Immature natural killer cell (primary cell): ENCODE measurements at places on chromosomes 6 and 20.

DNA sequence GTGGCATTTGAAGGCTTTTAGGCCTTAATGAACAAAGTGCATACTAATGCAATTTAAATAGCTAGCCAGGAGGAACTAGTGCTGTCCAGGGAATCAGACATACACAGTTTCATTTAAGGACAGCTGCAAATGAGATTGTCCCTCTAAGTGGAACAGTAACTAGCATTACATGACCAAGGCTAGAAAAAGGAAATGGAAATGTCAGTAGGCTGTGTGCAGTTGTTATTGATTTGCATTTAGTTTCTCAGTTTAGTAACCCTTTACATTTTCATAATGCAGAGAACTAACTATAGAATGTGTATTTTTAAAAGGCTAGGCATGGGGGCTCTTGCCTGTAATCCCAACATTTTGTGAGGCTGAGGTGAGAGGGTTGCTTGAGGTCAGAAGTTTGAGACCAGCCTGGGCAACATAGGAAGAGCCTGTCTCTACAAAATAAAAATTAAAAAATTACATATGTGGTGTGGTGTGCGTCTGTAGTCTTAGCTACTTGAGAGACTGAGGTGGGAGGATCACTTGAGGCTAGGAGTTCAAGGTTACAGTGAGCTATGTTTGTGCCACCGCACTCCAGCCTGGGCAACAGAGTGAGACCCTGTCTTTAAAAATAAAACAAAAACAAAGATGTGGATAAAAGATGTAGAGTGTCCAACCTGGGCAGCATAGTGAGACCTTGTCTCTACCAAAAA lies 468.0 kb downstream of the UTRN start:
- no peak for DNase-seq

- no peak for DNase-seq
Observed at GRCh38 chr6:35445691-35446090, 6.4 kb upstream of the FANCE start.

GRCh38 chr20:59518881-59519706 lies 85.2 kb upstream of the PHACTR3 start:
- no peak for DNase-seq

- no peak for DNase-seq
Observed at GRCh38 chr6:129865013-129865412, 3.9 kb upstream of the TMEM244 start.

- no peak for DNase-seq
Observed at GRCh38 chr6:159844737-159845645, 44.9 kb downstream of the PNLDC1 start.

DNA sequence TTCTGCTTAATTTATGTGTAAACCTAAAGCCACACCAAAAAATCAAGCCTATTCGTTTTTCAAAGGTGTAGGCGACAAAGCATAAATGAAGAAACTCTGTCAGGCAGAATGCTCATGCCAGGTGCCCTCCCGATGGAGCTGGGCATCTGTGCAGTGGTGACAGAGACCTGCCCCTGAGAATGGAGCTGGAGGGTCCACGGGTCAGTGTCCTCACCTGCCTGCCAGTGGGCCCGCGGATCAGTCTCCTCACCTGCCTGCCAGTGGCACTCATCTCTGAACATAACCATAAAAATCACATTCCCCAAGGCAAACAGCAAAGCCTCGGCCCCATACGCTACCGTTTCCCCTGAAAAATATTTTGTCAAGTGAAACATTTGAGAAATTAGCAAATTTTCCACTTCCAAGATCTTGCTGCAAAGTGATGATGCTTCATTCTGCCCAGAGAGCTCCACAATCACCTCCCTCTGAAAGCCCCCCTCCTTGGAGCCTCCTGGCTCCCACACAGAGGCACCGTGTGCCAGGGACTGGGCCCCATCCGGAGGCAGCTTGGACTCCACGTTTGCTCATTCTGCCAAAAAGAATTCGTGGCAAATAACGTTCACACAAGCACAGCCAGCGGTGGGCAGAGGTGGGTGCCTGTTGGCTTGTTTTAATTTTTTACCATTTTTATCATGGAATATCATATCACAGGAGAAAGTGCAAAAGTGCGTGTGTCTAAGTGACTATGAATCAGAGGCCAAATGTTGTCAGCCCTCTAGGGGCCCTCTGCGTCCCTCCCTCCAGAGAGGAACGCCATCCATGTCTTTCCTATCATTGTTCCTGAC lies 88.8 kb downstream of the YTHDF1 start:
- no peak for DNase-seq

- DNase-seq: no peak
Observed at GRCh38 chr20:9490161-9490560, 24.2 kb upstream of the LAMP5 start.

DNA sequence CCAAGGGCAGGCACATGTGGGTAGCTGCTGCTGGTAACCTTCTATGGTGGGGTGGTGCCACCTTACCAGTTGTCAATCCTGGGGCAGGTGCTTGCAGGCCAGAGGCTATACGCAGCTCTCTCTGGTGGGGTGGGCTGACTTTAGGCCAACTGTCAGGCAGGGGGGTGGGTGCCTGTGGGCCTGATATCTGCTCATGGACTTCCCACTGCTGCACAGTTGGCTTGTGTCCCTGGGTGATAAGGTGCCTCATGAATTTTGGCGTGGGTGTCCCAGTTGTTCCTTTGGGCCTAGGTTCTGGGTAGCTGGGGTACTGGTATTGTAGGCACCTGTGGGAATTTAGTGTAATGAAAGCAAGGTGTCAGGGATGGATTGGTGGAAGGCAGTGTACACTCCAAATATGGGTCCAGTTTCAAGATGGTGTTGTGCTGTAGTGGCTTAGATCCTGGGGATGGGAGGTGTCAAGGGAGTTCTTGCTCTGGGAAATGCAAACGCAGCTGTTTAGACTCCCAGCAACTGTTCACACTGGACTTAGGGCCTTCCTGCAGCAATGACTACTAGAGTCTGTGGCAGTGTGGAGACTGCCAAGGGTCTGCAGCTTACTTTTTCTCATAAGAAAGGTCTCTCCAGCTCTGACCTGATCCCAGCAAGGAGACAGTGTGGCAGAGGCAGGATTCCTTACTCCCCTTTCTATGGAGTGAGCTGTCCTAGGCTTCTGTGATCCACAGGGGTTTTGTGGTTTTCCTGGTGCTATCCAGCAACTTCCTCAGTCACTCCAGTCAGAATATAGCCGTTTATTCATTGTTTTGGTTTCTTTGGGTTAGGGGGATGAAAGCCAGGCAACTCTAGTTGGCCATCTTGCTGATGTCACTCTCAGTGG lies 128.2 kb downstream of the CRYBG1 start:
- no peak for DNase-seq

GRCh38 chr6:43766500-43766853 lies 3.5 kb upstream of the VEGFA start:
- no peak for DNase-seq

DNA sequence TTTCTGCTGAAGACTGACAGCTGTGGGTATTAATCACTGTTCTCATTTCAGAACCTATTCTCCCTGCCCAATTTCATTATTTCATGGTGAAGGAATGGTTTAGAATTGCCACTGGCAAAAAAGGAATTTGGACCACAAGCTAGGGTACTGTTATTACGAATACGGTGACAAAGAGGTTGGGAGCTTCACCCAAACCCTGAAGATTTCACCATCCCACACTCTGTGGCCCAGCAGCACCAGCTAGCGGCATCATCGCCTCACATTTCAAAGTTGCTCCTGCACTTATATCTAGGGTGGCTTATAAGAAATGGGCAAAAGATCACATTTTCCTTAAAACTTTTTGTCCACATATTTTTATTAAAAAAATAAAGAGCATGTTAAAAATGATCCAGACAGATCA lies 236.1 kb downstream of the SYNDIG1 start:
- DNase-seq: no peak

- DNase-seq: peak; percentile 29
Observed at GRCh38 chr6:53048431-53049195, 16.6 kb upstream of the FBXO9 start.

DNA sequence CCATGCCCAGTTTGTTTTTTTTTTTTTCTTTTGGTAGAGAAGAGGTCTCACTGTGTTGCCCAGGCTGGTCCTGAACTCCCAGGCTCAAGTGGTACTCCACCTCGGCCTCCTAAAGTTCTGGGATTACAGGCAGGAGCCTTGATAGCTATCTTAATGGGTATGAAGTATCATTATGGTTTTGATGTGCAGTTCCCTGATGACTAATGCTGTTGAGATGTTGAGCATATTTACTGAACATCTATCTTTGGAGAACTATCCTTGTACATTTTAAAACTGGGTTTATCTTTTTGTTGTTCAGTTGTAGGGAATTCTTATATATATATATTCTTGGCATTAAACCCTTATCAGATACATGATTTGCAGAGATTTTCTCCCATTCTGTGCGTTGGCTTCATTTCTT lies 21.4 kb upstream of the MYL9 start:
- no peak for DNase-seq

DNA sequence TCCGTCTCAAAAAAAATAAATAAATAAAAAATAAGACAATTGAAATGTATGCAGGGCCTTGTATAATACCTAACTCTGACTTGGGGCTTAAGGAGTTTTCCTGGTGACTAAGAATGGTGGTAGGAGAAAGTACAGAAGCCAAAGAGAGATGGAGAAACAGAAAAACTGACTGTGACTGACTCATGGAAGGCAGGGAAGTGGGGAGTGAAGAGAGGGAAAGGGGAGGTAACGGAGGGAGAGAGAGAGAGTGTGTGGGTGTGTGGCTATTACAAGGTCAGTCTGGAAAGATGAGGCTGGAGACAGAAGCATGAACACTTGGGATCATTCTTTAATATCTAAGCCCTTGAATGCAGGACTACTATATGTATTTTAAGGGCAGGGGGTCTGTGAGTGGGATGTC lies 38.5 kb downstream of the SNRNP48 start:
- DNase-seq: no peak

DNA sequence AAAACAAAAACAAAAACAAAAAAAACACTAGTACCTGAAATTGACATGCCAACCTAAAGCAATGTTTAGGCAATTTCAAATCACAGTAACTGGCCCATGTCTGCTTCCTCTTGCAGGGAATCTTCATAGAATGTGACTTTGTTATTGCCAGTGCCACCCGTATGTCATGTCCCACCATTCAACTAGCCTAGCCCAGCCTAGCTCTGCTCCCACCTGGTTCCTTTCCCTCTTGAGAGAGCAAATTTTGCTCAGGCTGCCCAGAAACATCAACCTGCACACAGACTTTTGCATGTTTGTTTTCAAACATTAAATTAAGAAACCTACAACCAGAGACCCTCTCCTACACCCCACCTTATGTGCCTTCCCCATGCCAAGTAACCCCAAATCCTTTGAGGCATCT lies 124.8 kb upstream of the SLC2A12 start:
- no peak for DNase-seq

DNA sequence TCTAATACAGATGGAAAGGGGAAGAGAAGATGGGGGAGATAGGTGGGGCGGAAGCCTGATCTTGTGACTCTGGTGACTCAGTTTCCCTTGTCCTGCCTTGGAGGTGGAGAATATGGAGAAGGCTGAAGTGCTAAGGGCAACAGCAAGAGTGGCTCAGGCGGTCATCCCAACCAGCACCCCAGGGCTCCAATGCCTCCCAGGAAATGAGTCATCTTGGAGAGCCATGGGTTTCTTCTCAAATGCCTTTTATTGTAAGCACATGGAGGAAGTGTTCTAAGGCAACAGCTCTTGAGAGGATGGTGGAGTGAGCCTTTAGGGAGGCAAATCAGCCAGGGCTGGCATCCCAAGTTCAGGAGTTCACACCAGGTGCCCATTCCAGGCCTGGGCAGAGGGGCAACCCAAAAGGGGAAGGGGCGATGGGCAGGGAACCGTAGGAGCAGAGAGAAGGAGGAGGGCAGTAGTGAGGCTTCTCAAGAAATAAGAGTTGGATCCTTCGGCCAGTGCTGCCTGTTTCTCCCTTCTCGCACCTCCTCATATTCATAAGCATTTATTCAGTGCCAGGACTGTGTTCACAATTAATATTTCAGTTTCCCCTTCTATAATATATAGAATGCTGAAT lies 13.2 kb upstream of the AHCY start:
- no peak for DNase-seq

DNA sequence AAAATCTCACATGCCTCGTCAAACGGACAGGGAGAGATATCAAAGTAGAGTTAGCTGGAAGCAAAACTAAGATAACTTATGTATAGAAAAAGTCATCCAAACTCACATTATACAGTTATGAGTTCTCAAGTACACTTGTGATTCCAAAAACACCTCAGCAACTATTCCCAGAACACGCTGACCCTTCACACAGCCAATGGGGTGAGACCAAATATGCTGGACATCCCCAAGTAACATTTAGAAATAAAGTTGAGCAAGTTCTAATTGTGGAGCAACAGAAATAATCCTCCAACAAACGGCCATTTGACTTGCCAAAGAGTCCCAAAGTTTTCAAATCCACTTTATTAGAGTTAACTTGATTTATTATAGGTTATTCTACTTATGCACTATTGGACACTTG lies 52.4 kb downstream of the LY86 start:
- DNase-seq: no peak

GRCh38 chr6:80331522-80331921 lies 225.1 kb downstream of the BCKDHB start:
- DNase-seq: no peak

GRCh38 chr20:46948081-46948480 lies 53.4 kb downstream of the EYA2 start:
- no peak for DNase-seq

DNA sequence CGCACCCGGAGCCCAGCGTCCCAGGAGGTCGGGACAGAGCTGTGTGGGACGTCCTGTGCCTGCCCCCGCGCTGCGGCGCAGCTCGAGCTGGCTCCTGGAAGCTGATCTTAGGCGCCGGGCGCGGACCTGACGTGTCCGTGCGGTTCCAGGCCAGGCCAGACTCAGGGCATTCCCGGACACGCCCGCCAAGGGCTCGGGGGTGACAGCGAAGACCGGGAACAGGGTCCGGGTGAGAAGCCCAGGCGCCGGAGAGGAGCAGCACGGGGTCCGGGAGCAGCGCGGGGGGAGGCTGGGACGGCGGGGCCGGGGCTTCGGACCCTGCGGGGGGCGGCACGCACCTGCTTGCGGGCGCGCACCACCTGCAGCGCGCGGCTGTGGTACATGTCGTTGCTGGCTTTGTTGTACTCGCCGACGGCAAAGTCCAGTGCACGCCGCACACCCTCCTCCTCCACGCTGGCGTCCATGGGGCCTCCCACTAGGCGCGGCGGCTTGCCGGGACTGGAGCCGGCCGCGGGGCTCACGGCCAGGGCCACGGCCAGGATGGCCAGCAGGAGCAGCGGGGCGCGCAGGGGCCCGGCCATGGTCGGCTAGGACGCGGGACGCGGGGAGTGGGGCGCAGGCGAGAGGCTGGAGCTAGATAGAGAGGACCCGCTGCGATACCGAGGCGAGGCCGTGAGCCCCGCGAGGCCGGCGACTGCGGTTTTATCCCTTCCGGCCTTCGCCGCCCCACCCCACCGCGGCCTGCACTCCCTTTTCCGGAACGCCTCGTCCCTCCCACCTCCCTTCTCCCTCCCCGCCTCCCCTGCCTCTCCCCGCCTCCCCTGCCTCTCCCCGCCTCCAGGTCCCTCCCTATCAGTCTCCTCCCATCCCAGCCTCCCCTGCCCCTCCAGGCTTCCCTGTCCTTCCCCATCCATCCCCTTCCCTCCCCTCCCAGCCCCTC lies at the start of gene CST3:
Gene CST3 (minus strand): TSS at position 674 of the 940 bp plus-strand sequence. CDS start 93 bp downstream, at position 581.
- no peak for DNase-seq

GRCh38 chr20:22523499-22524392 lies 60.6 kb downstream of the FOXA2 start:
- no peak for DNase-seq
